ENCODE measurements at places on chromosomes 4 and X. TPM values are rescaled to one million over a fixed set of nuclear protein-coding genes. Genes with fewer than 3 reads are reported as not detected.

DNA sequence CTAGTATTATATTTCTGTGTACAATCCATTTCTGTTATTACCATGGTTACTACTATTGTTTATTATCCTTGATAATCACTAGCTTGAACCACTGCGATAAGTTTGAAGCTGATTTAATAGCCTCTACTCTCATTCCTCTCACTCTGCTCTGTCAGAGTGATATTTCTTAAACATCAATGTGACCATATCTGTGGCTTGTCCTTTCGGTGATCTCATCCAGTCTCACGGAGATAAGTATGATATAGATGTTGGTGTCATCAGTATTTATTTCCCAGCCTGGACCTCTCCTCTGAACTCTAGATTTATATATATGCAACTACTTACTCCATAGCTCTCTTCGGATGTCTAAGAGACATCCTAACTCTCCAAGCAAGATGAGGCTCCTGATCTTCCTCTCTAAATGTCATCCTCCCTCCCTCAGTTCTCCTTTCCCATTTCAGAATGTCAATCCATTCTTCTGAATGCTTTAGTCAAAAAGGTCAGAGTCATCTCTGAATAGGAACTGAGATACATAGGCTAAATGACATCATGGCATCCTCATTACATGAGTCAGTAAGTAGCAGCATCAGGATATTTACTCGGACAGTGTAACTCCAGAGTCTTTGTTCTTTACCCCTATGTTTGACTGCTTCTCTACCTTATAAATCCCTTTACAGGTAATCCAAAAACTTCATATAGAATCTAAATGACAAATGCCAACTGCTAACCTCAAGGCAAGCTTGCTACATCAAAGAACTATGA is 129.5 kb downstream of the PACRGL start:
- DNase-seq, result no peak

GRCh38 chrX:7252013-7252610 is 104.2 kb upstream of the PUDP start:
- DNase-seq, result no peak

GRCh38 chr4:119739796-119740195 is 111.2 kb upstream of the PDE5A start:
- DNase-seq, result no peak

Gene LRCH2
- 11.1 TPM for total RNA-seq

DNA sequence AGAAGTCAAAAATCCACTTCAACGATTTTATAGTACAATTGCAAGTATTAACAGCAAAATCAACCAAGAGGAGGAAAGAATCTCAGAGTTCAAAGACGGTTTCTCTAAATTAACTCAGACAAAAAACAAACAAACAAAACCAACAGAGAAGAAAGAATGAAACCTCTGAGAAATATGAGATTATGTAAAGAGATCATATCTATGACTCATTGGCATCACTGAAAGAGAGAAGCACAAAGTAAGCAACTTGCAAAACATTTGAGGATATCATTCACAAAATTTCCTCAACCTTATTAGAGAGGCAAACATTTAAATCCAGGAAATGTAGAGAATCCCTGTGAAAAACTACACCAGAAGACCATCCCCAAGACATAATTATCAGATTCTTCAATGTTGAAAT is 370.4 kb downstream of the INPP4B start:
- peak; percentile 32 for DNase-seq

DNA sequence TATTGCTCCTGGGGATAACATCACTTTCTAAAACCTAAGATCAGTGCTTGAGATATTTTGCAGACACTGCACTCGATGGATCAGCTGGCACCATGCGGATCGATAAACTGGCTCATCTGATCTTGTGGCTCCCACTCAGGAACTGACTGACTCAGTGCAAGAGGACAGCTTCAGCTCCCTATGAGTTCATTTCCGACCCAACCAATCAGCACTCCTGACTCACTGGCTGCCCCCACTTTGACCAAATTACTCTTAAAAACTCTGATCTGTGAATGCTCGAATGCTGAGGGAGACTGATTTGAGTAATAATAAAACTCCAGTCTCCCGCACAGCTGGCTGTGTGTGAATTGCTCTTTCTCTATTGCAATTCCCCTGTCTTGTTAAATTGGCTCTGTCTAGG is 110.1 kb downstream of the ANAPC4 start:
- no peak for DNase-seq

Gene KLHL13
- 0.82 TPM for total RNA-seq

DNA sequence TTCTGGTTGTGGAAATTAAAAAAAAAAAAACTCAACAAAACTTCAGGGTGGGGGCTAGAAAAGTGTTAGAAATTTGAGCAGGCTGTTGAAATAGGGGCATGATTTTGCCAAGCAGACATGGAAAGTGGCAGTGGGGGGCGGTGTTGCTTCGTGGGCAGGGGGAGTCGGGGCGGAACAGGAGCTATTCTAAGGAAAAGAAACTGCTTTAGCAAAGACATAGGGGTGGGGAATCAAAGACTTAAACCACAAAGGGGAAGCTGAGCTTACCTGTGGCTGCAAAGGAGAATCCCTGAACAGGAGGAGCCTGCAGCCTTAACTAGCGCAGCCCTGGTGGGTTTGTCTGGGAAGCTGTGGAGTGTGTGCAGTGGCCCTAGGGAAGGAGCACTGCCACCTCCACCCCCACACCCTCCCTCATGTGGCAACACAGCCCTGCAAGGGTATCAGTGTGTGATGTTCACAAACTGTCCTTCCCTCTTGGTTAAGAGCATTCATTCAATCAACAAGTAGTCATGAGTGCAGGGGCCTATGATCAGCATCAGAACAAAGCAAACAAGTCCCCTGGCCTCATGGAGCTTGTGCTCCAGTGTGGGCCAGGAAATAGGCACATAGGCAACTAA is 20.5 kb downstream of the SEL1L3 start:
- no peak for DNase-seq

DNA sequence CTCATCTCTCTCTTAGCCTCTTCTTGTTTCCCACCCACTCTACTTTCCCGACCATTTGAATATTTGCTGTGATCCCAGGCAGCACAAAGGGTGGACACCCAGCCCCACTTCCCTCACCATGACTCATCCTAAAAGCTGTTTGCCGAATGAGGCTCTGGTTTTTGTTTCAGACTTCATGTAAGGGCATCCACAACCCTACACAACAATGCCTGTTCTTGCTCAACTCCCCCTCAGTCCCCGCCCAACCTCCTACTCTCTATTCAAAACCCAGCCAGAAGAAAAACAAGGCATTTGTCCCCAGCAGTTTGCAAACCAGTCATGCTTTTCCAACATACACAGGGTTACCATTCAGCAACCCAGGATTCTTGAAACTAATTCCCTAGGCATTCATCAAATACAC is 516.5 kb upstream of the CNKSR2 start:
- peak; percentile 86 for DNase-seq

DNA sequence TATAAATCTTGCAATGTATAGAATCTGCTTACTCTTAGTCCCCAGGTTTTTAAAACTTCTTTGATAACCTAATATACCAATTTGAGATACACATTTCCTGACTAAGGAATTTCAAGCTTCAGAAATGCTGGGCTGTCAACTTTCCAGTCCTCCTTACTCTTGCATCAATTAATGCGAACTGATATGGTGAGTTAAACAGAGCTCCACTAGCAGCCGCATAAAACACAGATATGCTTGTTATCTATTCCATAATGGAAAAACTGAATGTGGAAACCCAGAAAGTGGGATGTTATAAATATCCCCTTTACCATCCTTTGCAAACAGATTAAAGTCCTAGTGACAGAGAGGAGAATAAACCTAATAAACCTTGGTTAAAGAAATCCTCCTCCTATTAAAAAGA is 1913.7 kb downstream of the STIM2 start:
- no peak for DNase-seq

Gene TMPRSS11D
- total RNA-seq, result 0.09 TPM

DNA sequence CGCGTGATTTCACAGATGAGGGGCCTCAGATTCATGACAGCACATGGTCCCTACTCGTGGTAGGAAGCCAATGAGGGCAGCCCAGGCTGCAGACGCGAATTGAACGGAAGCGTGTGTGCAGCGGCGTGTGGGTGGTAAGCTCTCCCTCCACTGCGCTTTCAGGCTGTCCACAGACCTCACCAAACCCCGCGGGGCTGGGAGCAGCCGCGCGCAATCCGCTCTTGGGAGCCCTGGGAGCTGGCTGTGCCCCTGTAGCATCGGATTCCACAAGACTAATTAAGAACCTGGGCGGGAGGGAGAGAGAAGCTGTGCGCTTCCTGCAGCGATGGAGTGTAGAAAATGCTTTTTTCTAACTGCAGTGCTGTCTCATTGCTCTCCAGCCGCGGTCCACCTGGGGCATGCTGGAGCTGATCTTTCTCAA is 134.9 kb downstream of the STOX2 start:
- DNase-seq, result no peak

DNA sequence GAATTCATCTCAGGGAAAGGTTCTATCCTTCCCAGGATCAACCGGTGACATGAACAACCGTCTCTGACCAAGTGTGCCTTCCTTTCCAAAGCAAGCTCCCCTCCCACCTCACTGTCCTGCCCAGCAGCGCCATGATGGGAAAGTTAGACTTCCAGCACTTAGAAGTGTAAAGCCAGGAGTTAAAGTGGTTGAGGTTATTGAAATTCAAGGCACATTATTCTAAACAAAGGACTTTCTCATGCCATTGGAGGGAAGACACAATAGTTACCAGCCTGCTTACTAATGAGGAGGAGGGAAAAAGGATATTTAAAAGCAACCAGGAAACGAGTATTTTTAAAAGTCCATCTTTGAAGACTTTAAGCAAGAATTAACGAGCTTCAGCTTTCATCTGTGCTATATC is 96.8 kb downstream of the NSUN7 start:
- no peak for DNase-seq

DNA sequence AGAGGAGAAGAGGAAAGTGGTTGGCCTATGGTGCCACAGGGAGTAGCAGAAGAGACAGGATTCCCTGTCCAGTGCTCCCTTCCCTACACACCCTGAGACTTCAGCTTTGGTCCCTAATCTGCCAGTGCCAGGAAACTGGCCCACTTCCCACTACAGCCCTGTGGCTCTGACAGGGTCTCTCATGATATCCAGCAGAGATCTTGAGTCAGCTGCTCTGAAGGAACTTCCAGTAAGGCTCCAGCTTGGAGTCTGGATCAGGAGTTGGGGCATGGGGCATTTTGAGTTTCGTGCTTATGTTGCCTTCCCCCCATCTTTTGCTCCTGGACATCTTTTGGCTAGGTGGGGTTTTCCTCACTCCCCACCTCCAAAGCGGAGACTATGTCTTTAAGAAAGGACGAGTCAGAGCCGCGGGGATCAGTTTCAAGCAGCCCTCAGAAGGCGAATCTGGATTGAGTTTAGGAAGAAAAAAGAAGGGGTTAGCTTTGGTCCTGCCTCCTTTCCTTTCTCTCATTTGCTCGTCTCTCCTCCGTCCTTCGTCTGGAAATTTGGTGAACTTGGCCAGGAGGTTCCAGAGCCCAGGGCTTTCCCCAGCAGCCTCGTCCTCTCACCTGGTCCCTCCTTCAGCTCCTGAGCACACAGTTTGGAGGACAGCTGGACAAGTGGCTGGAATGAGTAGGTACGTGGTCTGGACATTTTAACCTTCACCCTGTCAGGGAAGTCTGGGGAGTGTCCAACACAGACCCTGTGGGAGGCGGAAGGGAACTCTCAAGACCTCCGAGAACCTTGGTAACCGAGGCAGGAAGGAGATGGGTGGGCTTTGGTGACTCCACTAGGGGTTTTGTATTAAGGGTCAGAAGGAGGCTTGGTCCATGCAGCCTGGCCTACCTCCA is 104.4 kb downstream of the RTL5 start:
- no peak for DNase-seq

DNA sequence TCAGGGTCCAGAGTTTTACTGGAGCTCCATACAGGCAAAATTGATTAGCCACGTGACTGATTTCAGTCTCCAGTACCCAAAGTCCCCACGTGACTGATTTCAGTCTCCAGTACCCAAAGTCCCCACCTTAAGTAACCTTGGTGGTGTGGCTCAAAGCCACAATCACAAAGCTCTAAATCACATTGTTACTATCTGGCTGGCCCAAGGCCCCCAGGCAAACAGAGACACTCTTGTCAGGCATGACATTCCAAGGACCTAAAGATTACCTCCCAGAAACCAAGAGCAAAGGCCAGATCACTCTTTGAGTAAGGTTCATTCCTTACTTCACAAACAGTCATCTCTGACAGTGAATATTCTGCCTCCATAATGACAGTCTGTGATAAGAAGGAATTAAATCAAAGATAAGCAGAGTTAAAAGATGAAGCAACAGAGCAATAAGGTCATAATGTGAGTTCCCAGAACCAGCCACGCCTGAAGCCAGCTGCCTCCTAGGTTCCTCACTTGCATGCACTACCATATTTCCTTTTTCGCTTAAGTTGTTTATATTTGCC is 78.5 kb downstream of the ANXA3 start:
- no peak for DNase-seq

Data from fibroblast of the aortic adventitia (primary cell).